CD4-positive, alpha-beta T cell (primary cell): ENCODE measurements at places on chromosomes 6 and 20.
A peak's percentile ranks its signal among the peaks of the same experiment; 100 is the strongest.

DNA sequence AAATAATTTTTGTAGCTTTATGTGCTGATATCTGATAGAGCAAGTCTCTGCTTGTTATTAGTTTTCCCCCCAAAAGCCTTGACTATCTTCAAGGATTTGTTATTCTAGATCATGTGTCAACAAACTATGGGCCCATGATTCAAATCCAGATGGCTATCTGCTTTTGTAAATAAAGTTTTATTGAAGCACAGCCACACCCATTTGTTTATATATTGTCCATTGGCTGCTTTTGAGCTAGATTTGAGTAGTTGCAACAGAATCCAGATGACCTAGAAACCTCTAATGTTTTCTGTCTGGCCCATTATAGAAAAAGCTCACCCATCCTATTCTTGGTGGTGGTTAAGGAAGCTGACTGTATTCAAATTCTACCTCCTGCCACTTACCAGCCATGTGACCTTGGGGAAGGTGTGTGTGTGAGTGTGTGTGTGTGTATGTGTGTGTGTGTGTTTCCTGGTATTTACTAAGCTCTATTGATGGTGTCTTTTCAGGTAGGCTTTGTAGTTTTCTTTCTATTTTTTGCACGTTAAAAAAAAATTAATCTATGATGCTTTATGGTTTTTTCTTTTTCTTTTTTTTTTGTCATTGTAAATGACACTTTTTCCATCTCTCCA, 1.3 kb upstream of the GTSF1L start:
- H3K27me3 ChIP-seq: no peaks in the 10 kb centered on the region
- no peaks in the 10 kb centered on the region for H3K36me3 ChIP-seq
- H3K4me1 ChIP-seq: peaks cover 26% of the 10 kb centered on the region
- H3K27ac ChIP-seq: no peak overlapping the region
- H3K4me3 ChIP-seq: no peak overlapping the region
- DNase-seq: no peak

DNA sequence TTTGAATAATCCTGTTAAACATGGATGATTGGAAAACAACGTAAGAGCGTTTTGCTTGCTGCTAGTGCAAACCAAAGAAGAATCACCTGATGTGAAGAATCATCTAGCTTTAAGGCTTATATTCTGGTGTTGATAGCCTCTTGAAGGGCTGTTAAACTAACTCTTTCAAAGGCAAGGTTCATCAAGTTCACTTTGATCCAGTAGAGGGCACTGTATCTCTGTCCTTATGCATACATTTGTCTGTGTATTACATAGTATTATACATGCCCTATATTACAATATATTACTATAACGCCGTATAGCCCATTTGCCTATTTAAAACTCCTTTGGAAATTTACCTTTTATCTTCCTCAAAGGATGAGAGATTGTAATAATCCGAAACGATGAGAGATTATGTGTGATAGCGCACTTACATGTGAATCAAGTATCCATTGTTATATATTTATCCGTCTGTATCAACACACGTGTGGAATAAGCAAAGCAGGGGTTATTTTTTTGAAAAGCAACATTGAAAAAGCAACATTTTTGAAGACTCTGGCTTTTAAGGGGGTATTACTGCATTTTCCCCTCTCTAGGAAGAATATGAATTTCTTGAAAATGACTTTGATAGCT, 50.8 kb upstream of the NRN1 start:
- no peaks in the 10 kb centered on the region for H3K4me1 ChIP-seq
- no peak for DNase-seq
- peaks cover 34% of the 10 kb centered on the region for H3K27me3 ChIP-seq
- H3K27ac ChIP-seq: no peak overlapping the region
- no peaks in the 10 kb centered on the region for H3K36me3 ChIP-seq

DNA sequence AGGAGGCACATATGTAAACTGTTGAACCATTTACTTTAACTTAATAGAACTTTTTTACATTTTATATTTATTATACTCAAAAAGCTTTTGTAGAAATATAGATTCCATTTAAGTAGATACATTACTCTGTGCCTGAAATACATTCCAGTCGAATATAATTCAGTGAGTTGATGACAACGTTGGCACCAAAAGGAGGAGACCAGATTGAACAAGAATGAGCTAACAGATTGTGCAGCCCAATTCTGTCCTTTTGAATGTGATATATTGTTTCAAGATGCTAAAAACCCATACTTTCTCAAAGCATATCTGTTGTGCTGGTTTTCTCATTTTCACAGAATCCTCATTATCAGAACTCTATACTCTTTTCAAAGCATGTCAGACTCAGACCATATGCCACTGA, 147.4 kb upstream of the SIM1 start:
- no peak for DNase-seq
- no peak overlapping the region for H3K27ac ChIP-seq
- no peaks in the 10 kb centered on the region for H3K4me1 ChIP-seq

GRCh38 chr6:18904681-18905080, 517.5 kb downstream of the RNF144B start:
- H3K4me1 ChIP-seq: no peaks in the 10 kb centered on the region
- H3K36me3 ChIP-seq: no peaks in the 10 kb centered on the region
- no peak for DNase-seq
- H3K27ac ChIP-seq: no peak overlapping the region

- peaks cover 10% of the 10 kb centered on the region for H3K27me3 ChIP-seq
- no peak overlapping the region for H3K4me3 ChIP-seq
- no peaks in the 10 kb centered on the region for H3K36me3 ChIP-seq
- H3K27ac ChIP-seq: no peak overlapping the region
Observed at GRCh38 chr20:49447364-49447763, 35.1 kb downstream of the KCNB1 start.

DNA sequence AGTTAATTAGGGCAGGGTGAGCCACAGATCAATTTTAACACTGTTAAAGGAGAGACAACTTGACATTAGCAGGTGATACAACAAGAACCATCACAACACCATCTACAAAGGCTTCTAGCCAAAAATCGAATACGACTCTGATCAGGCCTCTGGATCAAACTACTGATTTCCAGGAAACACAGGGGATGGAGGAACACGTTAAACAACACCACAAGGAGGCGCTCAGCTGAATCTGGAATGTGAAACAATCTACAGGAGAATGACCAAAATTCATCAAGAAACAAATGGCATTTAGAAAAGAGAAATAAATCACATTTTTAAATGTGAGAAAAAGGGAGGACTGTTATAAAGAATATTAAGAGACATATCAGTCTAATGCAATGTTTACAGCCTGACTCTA, 13.5 kb upstream of the MAFB start:
- H3K4me1 ChIP-seq: no peaks in the 10 kb centered on the region
- no peak overlapping the region for H3K4me3 ChIP-seq
- no peak for DNase-seq
- H3K27me3 ChIP-seq: peaks cover 8% of the 10 kb centered on the region

DNA sequence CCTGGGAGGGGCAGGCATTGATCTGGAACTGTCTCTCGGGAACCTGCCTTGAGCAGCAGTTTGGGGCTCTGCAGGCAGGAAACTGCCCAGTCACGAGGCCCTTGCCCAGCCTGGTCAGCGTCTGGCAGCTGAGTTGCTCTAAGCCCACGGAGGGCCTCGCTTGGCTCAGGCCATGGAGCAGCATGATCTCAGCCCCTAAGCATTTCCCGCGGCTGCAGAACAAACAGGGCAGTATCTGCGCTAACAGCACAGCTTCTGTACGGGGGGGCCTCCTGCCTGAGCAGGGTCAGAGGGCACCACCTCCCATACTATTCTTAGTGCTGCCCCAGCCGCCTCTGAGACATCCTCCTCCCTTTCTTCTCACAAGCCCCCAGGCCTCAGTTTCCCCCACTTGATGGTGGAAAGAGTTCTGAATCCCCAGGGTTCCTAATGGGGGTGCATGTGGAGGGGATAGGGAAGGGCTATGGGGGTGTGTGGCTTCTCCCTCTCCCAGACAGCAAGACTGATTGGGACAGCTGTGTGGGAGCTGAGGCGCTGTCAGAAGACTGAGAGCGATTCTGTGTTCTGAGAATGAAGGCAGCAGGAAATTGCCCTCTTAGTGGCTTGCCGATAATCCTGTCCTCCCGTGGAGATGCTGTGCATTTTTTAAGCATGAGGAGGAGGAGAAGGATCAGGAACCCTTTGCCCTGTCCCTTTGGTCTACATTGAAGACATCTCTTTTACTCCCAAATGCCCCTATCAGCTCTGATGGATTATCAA, 46.4 kb downstream of the MOCS1 start:
- no peaks in the 10 kb centered on the region for H3K4me1 ChIP-seq
- no peak overlapping the region for H3K27ac ChIP-seq
- no peaks in the 10 kb centered on the region for H3K27me3 ChIP-seq

- no peaks in the 10 kb centered on the region for H3K27me3 ChIP-seq
- no peak overlapping the region for H3K27ac ChIP-seq
- H3K4me1 ChIP-seq: no peaks in the 10 kb centered on the region
- no peak for DNase-seq
- H3K36me3 ChIP-seq: no peaks in the 10 kb centered on the region
Observed at GRCh38 chr6:17086469-17086868, 15.4 kb upstream of the STMND1 start.

DNA sequence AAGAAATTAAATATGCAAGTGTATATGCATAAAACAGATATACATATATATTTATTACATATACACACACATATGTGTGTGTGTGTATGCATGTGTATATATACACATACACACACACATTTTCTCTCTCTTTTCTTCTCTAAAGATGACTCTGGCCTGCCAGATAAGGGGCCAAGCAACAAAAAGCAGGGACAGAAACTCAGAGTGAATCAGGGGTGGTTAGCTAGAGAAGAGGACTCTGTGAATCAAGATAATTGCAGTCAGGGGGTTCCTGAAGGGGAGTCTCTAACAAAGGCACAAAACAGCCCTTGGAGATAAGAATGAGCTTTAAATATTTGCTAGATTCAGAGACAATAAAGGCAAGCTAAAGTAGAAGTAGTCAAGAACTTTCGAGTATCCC, 650.5 kb downstream of the UTRN start:
- DNase-seq: no peak
- no peak overlapping the region for H3K27ac ChIP-seq
- no peaks in the 10 kb centered on the region for H3K36me3 ChIP-seq
- H3K4me1 ChIP-seq: no peaks in the 10 kb centered on the region
- no peak overlapping the region for H3K4me3 ChIP-seq

DNA sequence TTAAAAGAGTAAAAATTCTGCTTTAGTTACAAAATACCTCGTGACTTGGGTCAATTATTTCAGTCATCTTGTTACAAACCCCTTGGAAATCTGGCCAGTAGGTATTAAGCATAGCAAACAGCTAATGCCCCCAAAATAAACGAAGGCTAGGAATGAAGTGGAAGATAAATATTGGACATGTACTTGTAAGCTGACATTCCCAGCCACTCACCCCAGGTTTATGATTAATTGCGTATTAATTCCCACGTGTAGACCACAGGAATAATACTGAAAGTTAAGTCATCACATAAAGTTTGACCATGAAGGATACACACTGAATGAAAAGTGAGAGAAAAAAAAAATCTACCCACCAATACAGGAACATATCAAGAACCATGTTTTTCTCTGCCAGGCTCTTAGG, 936.5 kb upstream of the ADGRB3 start:
- DNase-seq: no peak
- no peaks in the 10 kb centered on the region for H3K36me3 ChIP-seq
- H3K27ac ChIP-seq: no peak overlapping the region
- no peak overlapping the region for H3K4me3 ChIP-seq

GRCh38 chr6:6546318-6547109, 42.0 kb upstream of the LY86 start:
- no peaks in the 10 kb centered on the region for H3K36me3 ChIP-seq
- no peak for DNase-seq
- H3K4me1 ChIP-seq: peaks cover 13% of the 10 kb centered on the region
- no peak overlapping the region for H3K27ac ChIP-seq
- peak overlapping the region; percentile 51 for H3K4me3 ChIP-seq
- peaks cover 33% of the 10 kb centered on the region for H3K27me3 ChIP-seq

- H3K4me1 ChIP-seq: peaks cover 26% of the 10 kb centered on the region
- H3K27me3 ChIP-seq: no peaks in the 10 kb centered on the region
- no peak overlapping the region for H3K27ac ChIP-seq
- no peak for DNase-seq
- no peaks in the 10 kb centered on the region for H3K36me3 ChIP-seq
Observed at GRCh38 chr6:4817551-4817950, 41.3 kb downstream of the CDYL start.

GRCh38 chr6:63263444-63263843, 52.2 kb downstream of the FKBP1C start:
- no peak for DNase-seq
- no peaks in the 10 kb centered on the region for H3K36me3 ChIP-seq
- no peaks in the 10 kb centered on the region for H3K4me1 ChIP-seq

GRCh38 chr6:13302291-13302690, 26.0 kb downstream of the TBC1D7 start:
- peaks cover 14% of the 10 kb centered on the region for H3K4me1 ChIP-seq
- H3K27me3 ChIP-seq: no peaks in the 10 kb centered on the region
- no peak overlapping the region for H3K27ac ChIP-seq
- no peak overlapping the region for H3K4me3 ChIP-seq

- no peak overlapping the region for H3K27ac ChIP-seq
- H3K4me1 ChIP-seq: no peaks in the 10 kb centered on the region
- no peaks in the 10 kb centered on the region for H3K27me3 ChIP-seq
- no peak overlapping the region for H3K4me3 ChIP-seq
- no peaks in the 10 kb centered on the region for H3K36me3 ChIP-seq
Observed at GRCh38 chr6:125948455-125948854, 8.1 kb upstream of the HINT3 start.
